ENCODE measurements at places on chromosomes 11 and 22. TPM values are rescaled to one million over a fixed set of nuclear protein-coding genes. Genes with fewer than 3 reads are reported as not detected.

Gene APOA4
- total RNA-seq: not detected

DNA sequence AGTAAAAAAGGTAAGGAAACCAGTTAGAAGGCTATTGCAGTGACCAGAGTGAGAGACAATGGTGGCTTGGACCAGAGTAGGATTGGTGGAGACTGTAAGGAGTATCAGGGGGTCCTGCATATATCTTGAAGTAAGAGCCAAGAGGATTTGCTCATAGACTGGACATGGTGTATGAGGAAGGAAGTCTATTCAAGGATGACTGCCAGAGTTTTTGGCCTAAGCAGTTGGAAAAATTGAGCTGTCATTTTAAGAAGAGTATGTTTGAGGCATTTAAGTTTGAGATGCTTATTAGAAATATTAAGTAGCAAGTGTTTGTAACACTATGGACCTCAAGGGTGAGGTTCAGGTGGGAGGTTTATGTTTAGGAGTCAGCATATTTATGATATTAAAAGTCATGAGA, 596.6 kb downstream of the METTL15 start:
- no peak for DNase-seq

DNA sequence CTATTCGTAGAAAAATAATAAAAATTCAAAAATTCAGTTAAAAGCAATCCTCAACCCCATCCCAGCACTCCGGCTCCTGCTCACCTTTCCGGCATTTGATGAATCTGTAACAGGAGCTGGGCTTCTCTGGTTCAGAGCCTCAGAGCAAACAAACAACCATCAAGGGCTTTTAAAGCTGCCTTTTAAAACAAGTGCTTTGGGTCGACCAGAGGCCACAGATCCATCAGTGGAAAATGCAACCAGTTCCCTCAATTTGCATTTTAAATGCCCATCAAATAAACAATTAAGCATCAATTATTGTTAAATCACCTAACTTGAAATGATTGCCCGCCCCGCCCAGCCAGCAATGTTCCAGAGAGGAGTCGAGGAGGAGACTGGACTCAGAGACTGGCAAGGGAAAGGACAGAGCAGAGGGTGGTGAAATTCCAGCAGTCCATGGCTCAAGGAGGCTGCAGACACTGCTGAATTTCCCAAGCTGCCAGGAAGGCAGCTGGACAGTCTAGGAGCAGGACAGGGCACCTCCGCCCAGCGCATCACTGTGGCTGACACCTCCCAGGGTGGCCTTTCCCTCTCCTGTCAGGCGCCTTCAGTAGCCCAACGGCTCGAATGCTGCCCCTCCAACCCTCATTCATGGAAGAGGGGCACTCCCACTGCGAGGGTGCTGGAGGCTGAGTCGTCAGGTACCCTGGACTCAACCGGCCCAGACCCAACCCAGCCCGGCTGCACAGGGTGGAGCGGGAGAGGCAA, 7.5 kb downstream of the FXYD6 start:
- DNase-seq: no peak

Gene IRAG1
- 189 TPM for total RNA-seq

DNA sequence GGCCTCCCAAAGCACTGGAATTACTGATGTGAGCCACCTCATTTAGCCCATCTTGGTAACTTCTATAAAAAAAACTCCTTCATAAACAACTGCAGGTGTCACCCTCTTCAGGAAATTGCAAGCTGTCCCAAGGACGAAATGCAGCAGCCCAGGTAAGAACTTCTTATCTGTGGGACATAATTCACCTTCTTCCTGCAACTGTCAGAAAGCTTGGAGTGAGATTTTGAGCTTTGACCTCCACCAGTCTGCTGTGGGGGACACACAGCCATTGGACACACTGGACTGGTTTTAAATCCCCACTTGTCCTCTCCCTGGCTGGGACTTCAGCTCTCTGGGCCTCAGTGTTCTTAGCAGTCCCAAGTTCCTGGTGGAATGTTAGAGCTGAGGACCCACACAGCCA, 368.5 kb downstream of the MN1 start:
- DNase-seq: no peak

DNA sequence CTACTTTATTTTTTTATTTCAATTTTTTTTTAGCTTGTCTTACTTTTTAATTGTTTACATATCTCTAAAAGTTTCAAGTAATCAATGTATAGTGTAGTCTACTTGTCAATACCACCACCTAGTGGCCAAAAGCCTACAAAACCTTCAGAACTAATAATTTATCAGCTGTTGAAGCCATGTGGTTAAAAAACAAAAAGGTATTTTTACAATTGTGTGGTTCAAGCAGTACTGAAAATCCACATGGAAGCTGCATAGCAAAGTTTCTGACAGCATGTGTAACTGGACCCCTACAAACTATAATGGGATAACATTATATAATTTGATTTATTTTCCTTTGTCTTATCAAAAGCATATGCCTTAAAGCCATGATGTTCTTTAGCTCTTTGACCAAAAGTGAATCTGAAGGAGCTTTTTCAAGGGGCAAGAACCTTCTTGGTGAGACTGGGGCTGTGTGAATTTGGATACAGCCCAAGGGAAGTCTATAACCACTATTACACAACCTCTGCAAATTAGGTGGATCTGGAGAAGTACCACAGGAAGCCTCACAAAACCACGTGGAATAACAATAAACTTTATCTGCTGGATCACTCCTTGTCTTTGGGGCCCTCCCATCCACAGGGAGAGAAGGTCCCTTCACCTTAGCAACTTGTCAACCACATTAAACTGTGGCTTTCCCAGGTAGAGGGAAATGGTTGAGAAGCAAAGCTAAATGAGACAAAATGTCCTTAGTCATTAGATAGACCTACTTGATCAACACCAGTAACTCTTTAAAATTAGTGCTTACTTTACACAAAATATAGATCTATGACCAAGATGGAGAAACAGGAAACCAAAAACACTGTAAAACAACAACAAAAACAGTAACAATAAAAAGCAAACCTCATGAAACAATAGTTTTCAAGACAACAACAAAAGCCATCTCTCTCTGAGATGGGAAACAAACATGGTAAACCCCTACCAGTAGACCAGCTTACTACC, 9.9 kb downstream of the NARS2 start:
- DNase-seq: no peak

Gene OR10A2
- not detected for total RNA-seq

Gene CYTH4
- 28.2 TPM for total RNA-seq

GRCh38 chr11:17686231-17686980, 33.0 kb upstream of the MYOD1 start:
- DNase-seq: no peak

GRCh38 chr11:134145715-134146114, 76.8 kb downstream of the JAM3 start:
- no peak for DNase-seq

GRCh38 chr11:92702805-92703448, 266.5 kb upstream of the MTNR1B start:
- no peak for DNase-seq

DNA sequence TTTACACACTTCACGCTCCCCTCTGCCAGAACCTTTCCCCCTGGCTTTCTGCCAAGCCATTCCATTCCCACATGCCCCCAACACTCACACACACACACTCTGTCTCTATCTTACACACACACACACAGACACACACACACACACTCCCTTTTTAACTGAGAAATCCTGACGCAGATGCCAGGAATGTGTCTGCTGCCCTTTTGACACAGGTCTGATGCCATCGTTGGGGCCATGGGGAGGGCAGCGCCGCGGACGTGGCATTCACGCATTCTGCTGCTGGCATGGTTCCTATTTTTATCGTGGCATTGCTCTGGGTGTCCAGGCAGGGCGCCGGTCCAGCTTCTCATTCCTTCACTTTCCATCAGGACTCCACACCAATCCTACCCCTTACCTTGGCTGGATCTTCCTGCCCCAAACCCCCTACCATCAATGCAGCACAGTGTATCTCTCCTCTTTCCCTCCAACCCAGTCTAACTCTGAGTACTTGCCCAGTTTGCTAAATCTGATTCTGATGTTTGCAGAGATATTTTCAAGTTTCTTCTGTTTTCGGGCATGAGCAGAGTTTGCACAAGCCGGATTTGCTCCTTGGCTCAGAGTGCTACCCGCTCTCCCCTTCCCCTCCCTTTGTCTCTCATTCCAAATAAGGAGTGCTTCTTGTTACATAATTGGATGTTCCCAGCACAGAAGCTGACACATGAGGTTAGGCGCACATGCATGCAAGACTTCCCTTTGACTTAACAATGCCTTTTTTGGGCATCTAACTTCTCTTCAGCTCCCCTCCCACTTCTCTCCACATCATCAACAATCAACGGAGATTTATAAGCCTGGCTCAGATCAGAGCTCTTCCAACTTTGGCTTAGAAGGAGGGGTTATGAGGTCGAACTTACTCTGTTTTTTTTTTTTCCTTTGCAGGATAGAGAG, 18.8 kb downstream of the SNX19 start:
- peak; percentile 93 for DNase-seq
